Stimulated activated CD4-positive, alpha-beta T cell treated with anti-CD3 and anti-CD28 coated beads, Interleukin-1b, Interleukin-23, amount 100 ng/mL, for 48 hours (primary cell): ENCODE measurements at places on chromosomes 4 and X.

- no peak for DNase-seq
Measured at GRCh38 chrX:47313056-47313455, 57.3 kb upstream of the ZNF157 start.

DNA sequence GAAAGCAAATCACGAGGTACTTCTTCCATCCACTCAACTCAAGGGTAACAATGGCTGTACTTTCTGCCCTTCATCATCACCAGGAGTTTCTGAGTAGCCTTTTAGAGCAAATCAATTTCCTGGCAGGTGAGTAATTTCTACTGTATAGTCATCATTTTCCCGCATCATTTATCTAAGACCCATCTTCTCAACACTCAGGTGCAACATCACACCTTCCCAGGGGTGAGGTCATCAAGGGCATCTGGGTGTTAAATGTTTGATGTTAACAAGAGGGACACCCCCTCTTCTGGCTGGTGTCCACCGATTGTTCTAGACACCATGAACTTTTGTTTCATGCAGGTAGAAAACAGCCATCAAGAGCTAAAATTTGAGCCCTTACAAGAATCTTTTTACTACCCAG is 313.4 kb upstream of the MAGEB2 start:
- no peak for DNase-seq

GRCh38 chr4:20251796-20252655 is at the start of gene SLIT2:
Gene SLIT2, plus strand, starts transcription at chr4:20251905. Its CDS starts 1,911 bp downstream, at chr4:20253816.
- peak; percentile 10 for DNase-seq

DNA sequence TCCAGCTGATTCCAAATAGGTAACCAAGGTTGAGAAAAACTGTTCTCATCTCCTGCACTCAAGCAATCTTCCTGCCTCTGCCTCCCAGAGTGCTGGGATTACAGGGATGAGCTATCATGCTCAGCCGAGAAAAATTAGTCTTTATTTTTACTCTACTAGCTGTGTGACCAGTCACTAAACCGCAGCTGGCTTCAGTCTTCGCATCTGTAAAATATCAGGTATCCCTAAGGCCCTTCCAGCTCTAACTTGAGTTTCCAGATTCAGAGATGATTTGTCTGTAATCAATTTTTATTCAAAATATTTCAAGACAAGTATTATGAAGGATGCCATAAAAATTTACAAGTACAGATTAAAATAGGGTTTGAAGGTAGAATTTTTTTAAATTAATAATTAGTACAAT is 3.5 kb downstream of the ADH6 start:
- no peak for DNase-seq

GRCh38 chr4:86831262-86832130 is 17.7 kb downstream of the SLC10A6 start:
- no peak for DNase-seq

DNA sequence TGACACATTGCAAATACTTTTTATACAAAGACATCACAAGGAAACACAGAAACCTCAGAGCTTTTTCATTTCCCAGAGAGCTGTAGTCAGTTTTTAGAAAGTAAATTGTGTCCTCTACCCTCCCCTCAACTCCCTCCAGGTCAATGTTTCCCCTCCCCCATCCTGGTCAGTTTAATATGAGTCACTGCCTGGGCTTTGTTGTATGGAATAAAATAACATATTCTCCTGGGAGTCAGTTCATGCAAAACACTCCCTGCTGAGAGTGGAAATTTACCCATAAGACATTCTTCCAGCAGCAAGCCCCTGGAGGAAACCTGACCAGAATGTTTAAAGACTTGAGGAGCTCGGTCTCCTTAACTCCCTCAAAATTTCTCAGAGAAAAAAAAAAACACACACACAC is 270.1 kb upstream of the LDB2 start:
- no peak for DNase-seq

- DNase-seq = no peak
Measured at GRCh38 chr4:23374259-23374658, 515.6 kb downstream of the PPARGC1A start.

DNA sequence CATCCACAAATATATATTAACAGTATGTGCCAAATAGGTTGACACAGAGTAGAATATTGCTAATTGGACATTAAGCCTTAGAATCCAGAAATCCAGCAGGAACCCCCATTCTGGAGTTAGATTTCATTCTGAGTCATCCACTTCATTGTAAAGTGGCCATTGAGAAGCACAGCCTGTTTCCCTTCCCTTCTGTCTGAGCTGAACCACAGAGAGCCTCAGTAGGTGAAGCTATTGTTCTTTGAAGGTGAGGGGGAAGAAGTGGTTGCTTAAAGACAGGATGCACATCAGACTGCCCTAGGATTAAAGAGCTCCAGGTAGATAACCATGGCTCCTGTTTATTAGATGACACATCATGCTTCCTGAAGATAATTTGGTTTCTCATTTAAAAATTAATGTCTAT is 30.6 kb upstream of the MCF2 start:
- no peak for DNase-seq

DNA sequence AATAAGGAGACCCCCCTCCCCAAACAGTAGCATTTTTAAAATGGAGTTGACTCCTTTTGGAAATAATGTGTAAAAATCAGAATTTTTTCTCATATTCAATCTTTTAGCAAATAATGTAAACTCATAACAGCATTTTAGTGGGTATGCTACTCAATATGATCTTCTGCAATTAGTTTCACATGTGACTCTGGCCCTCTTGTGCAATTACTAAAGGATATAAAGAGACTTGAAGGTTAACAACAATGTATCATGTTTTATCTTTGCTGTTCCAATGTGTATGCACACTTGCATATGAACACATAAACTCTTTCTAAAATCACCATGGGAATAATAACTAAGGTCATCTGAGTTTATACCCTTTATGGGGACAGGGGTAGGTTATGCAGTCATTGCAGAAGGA is 39.9 kb upstream of the RXFP1 start:
- no peak for DNase-seq

- DNase-seq = no peak
Measured at GRCh38 chrX:107730991-107731766, 44.4 kb downstream of the TSC22D3 start.

- no peak for DNase-seq
Measured at GRCh38 chr4:95643627-95644026, 94.9 kb upstream of the UNC5C start.

DNA sequence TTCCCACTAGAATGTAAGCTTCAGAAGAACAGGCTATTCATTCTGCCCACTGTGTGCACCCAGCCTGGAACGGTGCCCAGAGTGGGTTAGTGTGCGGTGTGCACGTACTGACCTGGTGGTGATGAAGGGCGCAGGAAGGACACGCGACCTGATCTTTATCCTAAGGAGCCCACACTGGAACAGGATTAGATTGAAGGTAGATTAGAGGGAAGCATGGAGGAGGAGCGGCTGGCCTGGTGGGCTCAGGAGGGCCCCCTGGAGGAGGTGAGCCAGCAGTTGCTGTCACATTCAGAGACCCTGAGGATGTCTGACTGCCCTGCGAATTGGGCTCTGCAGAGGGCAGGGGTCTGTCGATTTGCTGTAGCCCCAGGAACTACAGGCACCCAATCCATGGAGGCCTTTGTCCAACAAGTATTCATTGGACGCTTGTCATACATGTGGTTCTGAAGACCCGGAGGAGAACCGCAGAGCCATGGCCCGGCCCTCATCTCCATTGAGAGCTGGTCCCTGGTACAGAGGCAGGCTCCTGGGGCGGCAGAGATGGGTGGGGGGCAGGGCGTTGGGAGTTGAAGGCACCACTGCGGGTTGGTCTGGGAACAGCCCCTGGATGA is 73.2 kb downstream of the HTRA3 start:
- no peak for DNase-seq

DNA sequence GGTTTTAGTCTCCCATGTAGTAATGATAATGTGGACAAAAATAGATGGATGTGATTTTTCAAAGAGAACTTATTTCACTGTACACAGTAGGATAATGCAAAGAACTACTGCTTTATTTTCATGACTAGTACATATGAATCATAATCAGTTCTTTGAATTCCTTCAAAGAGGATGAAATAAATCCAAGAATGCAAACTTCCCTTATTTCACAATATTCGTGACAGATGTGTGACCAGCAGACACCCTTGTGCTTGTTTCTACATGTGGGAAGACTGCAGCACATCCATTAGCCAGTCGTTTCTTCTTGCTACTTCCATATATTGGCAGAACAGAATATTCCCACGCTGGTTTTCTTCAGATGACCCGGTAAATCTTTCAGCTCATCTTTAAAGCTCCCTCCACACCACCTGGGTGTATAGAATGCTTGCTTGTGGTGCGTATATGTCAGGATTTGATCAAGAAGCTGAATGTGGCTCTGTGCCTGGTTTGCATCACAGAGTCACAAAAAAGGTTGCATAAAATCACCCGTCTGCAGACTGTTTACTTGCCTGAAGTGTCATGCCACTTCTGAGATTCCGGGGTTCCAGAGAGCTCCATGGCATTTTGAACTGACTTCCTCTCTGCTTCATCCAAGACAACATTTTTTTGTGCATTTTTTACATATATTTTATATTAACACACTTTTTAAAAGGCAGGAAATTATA is 47.7 kb upstream of the FAT4 start:
- DNase-seq = no peak

- DNase-seq = no peak
Measured at GRCh38 chr4:155403886-155404285, 27.1 kb upstream of the MAP9 start.

DNA sequence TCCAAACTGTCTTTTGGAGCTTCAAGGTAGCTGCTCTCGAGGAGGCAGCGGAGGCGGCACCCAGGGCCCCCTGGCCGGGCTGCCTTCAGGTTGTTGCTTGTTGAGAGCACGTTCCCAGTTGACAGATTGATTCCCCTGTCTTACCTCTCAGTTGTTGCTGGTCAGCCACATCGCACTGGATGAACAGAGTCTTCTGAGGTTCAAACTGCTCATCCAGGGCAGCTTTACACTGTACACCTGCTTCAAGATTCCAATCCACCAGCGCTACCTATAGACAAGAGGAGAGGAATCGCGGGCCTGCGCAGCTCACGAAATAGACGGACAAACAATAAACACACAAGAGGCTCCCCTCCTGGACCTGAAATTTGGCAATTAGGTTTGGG is 497 bp downstream of the HPGD start:
- DNase-seq = no peak

- no peak for DNase-seq
Measured at GRCh38 chr4:123259676-123260646, 136.6 kb upstream of the SPRY1 start.

DNA sequence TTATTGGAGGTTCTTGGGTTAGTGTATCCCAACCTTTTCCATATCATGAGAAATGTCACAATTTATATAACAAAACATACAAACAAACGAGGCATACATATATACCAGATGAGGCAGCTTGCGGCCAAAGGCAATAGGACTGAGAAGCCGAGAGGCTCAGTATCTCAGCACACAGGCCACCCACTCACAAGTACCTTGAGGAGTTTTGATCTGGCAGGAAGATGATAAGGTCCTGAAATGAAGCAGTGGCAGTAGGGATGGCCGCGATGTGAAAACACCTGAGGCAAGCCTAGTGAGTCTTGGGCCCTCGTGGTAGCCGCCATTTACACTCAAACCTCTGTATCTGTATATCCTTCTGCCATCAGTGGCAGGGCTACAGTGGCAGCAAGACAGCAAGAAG is 55.3 kb upstream of the PRPS1 start:
- no peak for DNase-seq

- no peak for DNase-seq
Measured at GRCh38 chrX:77276742-77277141, 170.4 kb upstream of the FGF16 start.

DNA sequence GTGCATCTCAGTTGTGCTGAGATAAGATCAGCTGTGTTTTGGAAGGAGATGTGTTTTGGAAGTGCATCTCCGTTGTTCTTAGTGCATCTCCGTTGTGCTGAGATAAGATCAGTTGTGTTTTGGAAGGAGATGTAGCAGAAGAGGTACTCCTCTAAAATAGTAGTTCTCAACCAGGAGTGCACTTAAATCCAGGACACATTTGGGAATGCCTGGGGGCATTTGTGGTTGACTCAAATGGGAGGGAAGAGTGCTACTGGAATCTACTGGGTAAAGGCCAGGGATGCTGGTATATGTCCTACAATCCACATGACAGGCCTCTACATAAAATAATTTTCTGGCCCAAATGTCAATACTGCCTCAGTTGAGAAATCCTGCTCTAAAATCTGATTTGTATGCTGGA is 70.8 kb upstream of the CHRDL1 start:
- DNase-seq = no peak

DNA sequence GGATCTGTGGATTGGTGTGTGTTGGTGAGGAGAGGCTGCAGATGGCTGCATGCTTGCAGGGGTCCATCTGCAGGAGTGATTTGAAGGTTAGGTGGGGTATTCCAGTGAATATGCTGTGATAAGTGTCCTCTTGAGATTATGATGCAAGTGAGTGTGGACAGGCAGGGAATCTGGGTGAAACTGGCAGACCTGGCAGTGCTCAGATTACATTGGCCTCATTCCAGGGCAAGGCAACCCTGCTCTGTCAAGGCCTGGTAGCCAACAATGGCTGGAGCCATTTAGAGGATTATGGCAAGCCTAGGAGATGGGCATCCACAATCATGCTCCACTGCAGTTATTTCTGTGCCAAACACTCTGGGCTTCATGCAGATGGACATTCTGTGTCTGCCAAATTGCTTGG is 113.9 kb downstream of the RTL3 start:
- DNase-seq = no peak

DNA sequence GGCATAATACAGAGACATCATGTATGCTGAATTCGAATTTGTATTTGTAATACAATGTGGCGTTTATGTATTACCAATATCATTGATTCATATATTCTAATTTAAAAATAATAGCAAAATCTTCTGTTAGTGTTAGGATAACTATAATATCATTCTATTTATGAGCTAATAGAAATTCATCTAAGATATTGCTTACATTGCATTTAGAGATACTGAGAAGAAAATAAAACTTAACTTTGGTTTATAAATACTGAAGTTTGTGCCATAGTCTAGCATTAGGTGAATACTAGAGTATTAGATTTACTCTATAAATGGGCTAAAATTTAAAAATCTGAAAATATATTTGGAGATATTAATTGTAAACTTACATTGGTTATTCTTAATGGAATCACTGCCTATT is 1590.6 kb downstream of the PCDH18 start:
- DNase-seq = no peak

GRCh38 chr4:173855015-173855414 is 325.0 kb upstream of the HAND2 start:
- no peak for DNase-seq

DNA sequence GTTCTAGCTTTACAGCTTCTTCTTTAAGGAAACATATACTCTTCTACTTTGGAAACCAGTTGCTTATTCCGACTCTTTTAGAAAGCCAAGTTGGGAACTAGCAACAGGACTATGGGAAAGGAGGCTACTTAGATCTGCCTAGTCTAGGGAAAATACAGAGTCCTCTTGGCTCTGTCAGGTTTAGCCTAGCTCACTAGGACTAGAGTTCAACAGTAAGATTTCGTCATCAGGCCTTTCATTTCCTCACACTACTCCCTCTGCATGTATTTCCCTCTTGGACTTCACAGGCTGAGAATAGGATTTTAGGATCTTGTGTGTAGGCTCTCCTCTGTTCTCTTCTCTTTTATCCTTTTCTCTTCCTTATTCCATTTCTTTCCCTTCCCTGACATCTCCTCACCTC is 409.8 kb downstream of the AR start:
- DNase-seq = no peak

GRCh38 chrX:46653482-46653881 is 79.9 kb downstream of the CHST7 start:
- DNase-seq = no peak
